ENCODE measurements at places on chromosomes 5 and 9. TPM values are rescaled to one million over a fixed set of nuclear protein-coding genes. Genes with fewer than 3 reads are reported as not detected.

PCDHGA2 gene
- 4.7 TPM for total RNA-seq

CCDC183 gene
- 0.26 TPM for total RNA-seq

CNTLN gene
- 24.6 TPM for total RNA-seq

TRMO gene
- 29.4 TPM for total RNA-seq

PPP3R2 gene
- total RNA-seq = not detected

ADRA1B gene
- total RNA-seq = 0.13 TPM

ANKDD1B gene
- 0.78 TPM for total RNA-seq

SLC34A1 gene
- total RNA-seq = not detected

SH3RF2 gene
- total RNA-seq = 11.9 TPM

CAMK2A gene
- total RNA-seq = 0.86 TPM

SLC36A2 gene
- total RNA-seq = not detected

ARID3C gene
- 0.26 TPM for total RNA-seq

Measured in articular chondrocyte of knee joint (primary cell).